Sigmoid colon (tissue), 7 donors: ENCODE measurements at places on chromosomes 3 and 15. TPM values are rescaled to one million over a fixed set of nuclear protein-coding genes. Genes with fewer than 3 reads are reported as not detected.

The FMN1 gene
- total RNA-seq, result 6.7 TPM

The DPPA2 gene
- not detected for total RNA-seq

The INTS14 gene
- total RNA-seq, result 19.5 TPM

The RBPMS2 gene
- total RNA-seq, result 23.9 TPM

The RTP1 gene
- total RNA-seq, result not detected

The SI gene
- not detected for total RNA-seq

The RASGRP1 gene
- not detected for total RNA-seq

The DLEC1 gene
- total RNA-seq, result 0.36 TPM

The BTBD1 gene
- total RNA-seq, result 70.1 TPM

The ERC2 gene
- total RNA-seq, result 2.9 TPM

The PTX3 gene
- total RNA-seq, result 0.83 TPM

The SLC51B gene
- not detected for total RNA-seq

The HAUS2 gene
- total RNA-seq, result 21.4 TPM

The ANKUB1 gene
- not detected for total RNA-seq

The GP9 gene
- total RNA-seq, result not detected

The GPR176 gene
- total RNA-seq, result 5.7 TPM

The GNB4 gene
- total RNA-seq, result 39.5 TPM

The GJD2 gene
- total RNA-seq, result not detected

The C3orf85 gene
- total RNA-seq, result not detected

The RPS17 gene
- total RNA-seq, result 1,463 TPM

The TNFAIP8L3 gene
- 11.6 TPM for total RNA-seq

The ELL3 gene
- 2.6 TPM for total RNA-seq

The HRH1 gene
- 5.3 TPM for total RNA-seq

The CLSTN2 gene
- total RNA-seq, result 6.8 TPM

The SIDT1 gene
- total RNA-seq, result 1.1 TPM

The TMEM45A gene
- total RNA-seq, result 13.8 TPM

The ASB14 gene
- not detected for total RNA-seq

The GNB5 gene
- total RNA-seq, result 33.9 TPM

The PPP1R14D gene
- total RNA-seq, result not detected

The UBR1 gene
- 39.6 TPM for total RNA-seq

The TRH gene
- total RNA-seq, result not detected
